ENCODE measurements at places on chromosomes 12 and 14. TPM values are rescaled to one million over a fixed set of nuclear protein-coding genes. Genes with fewer than 3 reads are reported as not detected.

TCL1B gene
- not detected for polyA plus RNA-seq

ACOT4 gene
- 1.6 TPM for polyA plus RNA-seq

TSHR gene
- 0.13 TPM for polyA plus RNA-seq

KRT73 gene
- not detected for polyA plus RNA-seq

MIS18BP1 gene
- 8.8 TPM for polyA plus RNA-seq

HCAR1 gene
- not detected for polyA plus RNA-seq

TRHDE gene
- 0.13 TPM for polyA plus RNA-seq

FOXG1 gene
- not detected for polyA plus RNA-seq

KLHDC1 gene
- polyA plus RNA-seq: 1.4 TPM

CIPC gene
- polyA plus RNA-seq: 11.0 TPM

MIP gene
- polyA plus RNA-seq: not detected

LEMD3 gene
- 4.3 TPM for polyA plus RNA-seq

PLEKHD1 gene
- 0.23 TPM for polyA plus RNA-seq

SOX5 gene
- polyA plus RNA-seq: 4.2 TPM

CPNE6 gene
- 0.03 TPM for polyA plus RNA-seq

CFAP73 gene
- polyA plus RNA-seq: 0.10 TPM

CTSG gene
- not detected for polyA plus RNA-seq
